ENCODE measurements at places on chromosomes 2 and 18. TPM values are rescaled to one million over a fixed set of nuclear protein-coding genes. Genes with fewer than 3 reads are reported as not detected.

DNA sequence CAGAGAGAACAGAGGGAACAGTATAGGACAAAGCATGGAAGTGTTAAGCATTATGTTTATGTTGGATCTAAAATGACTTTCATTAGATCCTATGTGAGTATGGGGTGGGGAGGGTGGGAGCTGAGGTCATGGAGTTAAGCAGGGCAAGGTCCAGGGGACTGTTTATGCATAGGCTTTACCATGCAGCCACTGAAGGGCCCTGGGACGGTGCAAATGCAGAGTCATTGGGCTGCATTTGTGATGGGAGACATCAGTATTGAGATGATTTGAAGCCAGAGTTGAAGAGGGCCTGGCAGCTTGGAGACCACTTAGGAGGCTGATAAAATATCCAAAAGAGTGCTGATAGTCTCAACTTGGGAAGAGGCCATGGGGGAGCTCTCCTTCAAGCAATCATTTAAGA, 22.7 kb downstream of the IL1RL2 start:
- peaks cover 4% of the 10 kb centered on the region for H3K36me3 ChIP-seq
- H3K27me3 ChIP-seq: no peaks in the 10 kb centered on the region
- no peak overlapping the region for H3K4me3 ChIP-seq
- no peak for DNase-seq
- H3K4me1 ChIP-seq: no peaks in the 10 kb centered on the region

DNA sequence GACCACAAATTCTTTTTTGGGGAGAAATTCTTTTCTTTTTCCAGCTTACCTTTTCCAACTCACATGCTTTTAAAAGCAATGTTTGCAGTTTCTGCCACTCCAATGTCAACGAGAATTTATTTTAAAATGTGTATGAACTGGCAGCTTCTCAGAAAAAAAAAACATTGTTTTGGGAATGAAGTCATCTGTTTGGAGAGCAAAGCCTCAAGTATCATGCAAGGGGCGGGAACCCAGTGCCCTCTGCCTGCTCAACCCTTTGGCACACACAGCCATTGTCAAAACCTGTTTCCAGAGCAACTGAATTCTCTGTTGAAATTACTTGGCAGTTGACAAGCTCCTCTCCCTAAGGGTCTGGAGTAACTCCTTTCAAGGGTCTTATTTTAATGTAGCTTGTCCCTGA, 128.5 kb downstream of the QPCT start:
- H3K4me1 ChIP-seq: no peaks in the 10 kb centered on the region
- H3K27ac ChIP-seq: no peak overlapping the region
- DNase-seq: no peak
- H3K4me3 ChIP-seq: no peak overlapping the region
- no peaks in the 10 kb centered on the region for H3K27me3 ChIP-seq

DNA sequence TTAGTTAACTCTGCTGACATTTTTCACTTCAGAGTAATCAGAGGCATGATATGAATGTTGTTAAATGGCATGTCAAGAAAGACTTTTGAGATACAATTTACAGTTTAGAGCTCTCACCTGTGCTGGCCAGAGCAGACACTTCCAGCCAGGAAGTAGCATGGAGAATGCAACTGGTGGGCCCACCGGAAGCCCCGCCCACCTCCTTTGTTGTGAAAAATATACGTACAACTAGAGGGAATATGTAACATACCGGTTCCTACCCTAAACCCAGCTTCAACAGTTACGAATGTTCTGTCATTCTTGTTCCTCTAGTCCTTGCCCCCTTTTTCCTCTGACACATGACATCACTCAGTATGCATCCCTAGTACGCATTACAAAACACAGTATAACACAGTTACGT, 70.2 kb upstream of the ITM2C start:
- H3K36me3 ChIP-seq: peaks cover 65% of the 10 kb centered on the region
- DNase-seq: peak; percentile 63
- H3K27me3 ChIP-seq: no peaks in the 10 kb centered on the region
- peaks cover 52% of the 10 kb centered on the region for H3K4me1 ChIP-seq

- peaks cover 9% of the 10 kb centered on the region for H3K36me3 ChIP-seq
- no peaks in the 10 kb centered on the region for H3K27me3 ChIP-seq
- H3K4me3 ChIP-seq: no peak overlapping the region
Measured at GRCh38 chr2:36952748-36953197, 13.6 kb downstream of the STRN start.

- H3K4me3 ChIP-seq: no peak overlapping the region
- no peaks in the 10 kb centered on the region for H3K36me3 ChIP-seq
- DNase-seq: no peak
Measured at GRCh38 chr2:214377286-214377624, 33.6 kb upstream of the VWC2L start.

DNA sequence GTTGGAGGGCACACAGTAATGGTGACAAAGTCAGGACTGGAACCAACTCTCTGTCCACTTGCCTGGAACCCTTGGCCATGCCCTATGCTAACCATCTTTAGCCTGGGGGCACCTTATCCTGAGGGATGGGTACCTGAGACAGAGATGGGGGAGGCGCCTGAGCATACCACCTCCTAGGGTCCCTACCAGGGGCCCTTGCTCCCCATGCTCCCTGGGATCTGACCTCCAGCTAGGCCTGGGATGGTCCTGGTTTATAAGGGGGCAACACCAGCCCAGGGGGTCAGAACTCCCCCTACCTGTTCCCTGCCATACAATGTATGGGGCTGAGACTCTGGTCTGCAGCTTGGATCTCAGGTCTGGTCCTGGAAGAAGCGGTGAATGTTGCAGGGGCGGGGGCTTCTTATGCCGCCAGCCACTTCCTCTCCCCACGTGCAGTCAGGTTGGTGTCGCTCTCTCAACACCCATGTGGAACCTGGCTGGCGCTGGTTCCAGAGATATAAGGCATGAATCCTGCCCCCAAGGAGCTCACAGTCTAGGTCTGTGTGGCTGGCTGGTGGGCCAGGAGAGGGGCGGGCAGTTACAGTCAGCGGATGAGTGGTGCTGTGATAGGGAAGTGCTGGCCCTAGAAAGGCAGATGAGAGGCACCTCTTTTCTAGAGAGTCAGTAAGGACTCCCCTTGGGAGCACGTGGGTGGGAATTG, 3.8 kb upstream of the TOGARAM2 start:
- no peaks in the 10 kb centered on the region for H3K27me3 ChIP-seq
- no peak for DNase-seq
- no peak overlapping the region for H3K4me3 ChIP-seq
- H3K36me3 ChIP-seq: no peaks in the 10 kb centered on the region
- H3K27ac ChIP-seq: no peak overlapping the region
- H3K4me1 ChIP-seq: peaks cover 8% of the 10 kb centered on the region

DNA sequence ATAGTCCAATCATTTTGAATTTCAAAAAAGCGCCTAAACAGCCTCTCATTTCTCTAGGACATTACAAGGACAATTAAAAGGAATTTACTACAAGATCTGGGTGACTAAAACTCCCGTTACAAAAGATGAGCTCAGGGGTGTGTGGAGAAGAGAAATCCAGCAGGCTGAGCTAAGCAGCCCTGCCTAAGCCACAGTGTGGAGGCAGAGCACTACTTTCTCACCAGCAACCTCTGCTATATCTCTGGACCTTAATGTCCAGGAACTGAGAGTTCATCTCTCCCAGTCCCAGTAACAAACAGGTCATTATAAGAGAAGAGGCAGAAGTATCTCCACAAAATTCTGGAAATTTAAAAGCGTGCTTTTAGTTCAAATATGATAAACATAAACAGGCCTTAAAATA, 18.9 kb upstream of the ANKRD62 start:
- H3K27ac ChIP-seq: no peak overlapping the region
- no peaks in the 10 kb centered on the region for H3K4me1 ChIP-seq
- H3K36me3 ChIP-seq: no peaks in the 10 kb centered on the region
- DNase-seq: no peak
- H3K4me3 ChIP-seq: no peak overlapping the region
- peaks cover 26% of the 10 kb centered on the region for H3K27me3 ChIP-seq

- H3K4me1 ChIP-seq: no peaks in the 10 kb centered on the region
- no peaks in the 10 kb centered on the region for H3K27me3 ChIP-seq
- H3K36me3 ChIP-seq: no peaks in the 10 kb centered on the region
- no peak for DNase-seq
Measured at GRCh38 chr2:163558251-163559021, 177.4 kb downstream of the FIGN start.

GRCh38 chr2:33086400-33087015, 139.8 kb downstream of the LTBP1 start:
- H3K27me3 ChIP-seq: peaks cover 12% of the 10 kb centered on the region
- no peak overlapping the region for H3K27ac ChIP-seq
- H3K36me3 ChIP-seq: no peaks in the 10 kb centered on the region
- H3K4me1 ChIP-seq: no peaks in the 10 kb centered on the region
- DNase-seq: no peak

- H3K27me3 ChIP-seq: no peaks in the 10 kb centered on the region
- H3K4me3 ChIP-seq: no peak overlapping the region
- peaks cover 40% of the 10 kb centered on the region for H3K4me1 ChIP-seq
- no peak overlapping the region for H3K27ac ChIP-seq
- H3K36me3 ChIP-seq: no peaks in the 10 kb centered on the region
- no peak for DNase-seq
Measured at GRCh38 chr2:108585436-108585835, 51.2 kb downstream of the LIMS1 start.

- H3K36me3 ChIP-seq: no peaks in the 10 kb centered on the region
- DNase-seq: no peak
- peaks cover 48% of the 10 kb centered on the region for H3K27me3 ChIP-seq
Measured at GRCh38 chr18:80244956-80245730, 2.2 kb downstream of the PARD6G start.

DNA sequence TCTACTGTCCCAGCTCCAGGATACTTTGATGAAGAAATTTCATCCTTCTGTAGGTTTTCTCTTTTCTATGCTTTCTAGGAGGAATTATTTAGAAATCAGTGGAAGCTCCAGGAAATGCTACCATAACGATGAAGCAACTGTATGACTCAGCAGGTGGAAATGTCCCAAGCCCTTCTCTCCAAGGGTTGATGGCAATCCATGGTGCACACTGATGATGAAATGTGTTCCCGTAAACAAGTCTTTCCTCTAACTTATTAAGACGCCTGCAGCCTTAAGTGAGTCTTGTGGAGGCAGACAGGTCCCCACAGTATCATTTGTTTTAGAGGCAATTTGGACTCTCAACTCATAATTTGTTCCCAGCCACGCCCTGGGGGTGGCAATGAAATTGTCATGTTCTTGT, 777.6 kb upstream of the SOX11 start:
- no peaks in the 10 kb centered on the region for H3K27me3 ChIP-seq
- DNase-seq: no peak

GRCh38 chr2:240197462-240198139, 57.1 kb upstream of the OTOS start:
- no peaks in the 10 kb centered on the region for H3K4me1 ChIP-seq
- H3K36me3 ChIP-seq: no peaks in the 10 kb centered on the region
- H3K27ac ChIP-seq: no peak overlapping the region

Gene SCG2
- not detected for total RNA-seq

Gene TUBA3E
- total RNA-seq: not detected

Gene CCDC150
- 11.8 TPM for total RNA-seq

Gene CNRIP1
- not detected for total RNA-seq

Gene ALPP
- not detected for total RNA-seq

Gene CCDC141
- 4.3 TPM for total RNA-seq

Gene SCN7A
- not detected for total RNA-seq

Gene ALKAL2
- not detected for total RNA-seq

Gene EN1
- not detected for total RNA-seq

Gene COBLL1
- total RNA-seq: not detected

Gene FARP2
- total RNA-seq: 30.7 TPM

Gene KCNG3
- total RNA-seq: 0.30 TPM

Gene RAB31
- 0.48 TPM for total RNA-seq

Gene SLC16A14
- total RNA-seq: 2.2 TPM

Gene LBX2
- not detected for total RNA-seq
